CD8-positive, alpha-beta T cell (primary cell): ENCODE measurements at places on chromosomes 6 and 20.
A peak's percentile ranks its signal among the peaks of the same experiment; 100 is the strongest.

DNA sequence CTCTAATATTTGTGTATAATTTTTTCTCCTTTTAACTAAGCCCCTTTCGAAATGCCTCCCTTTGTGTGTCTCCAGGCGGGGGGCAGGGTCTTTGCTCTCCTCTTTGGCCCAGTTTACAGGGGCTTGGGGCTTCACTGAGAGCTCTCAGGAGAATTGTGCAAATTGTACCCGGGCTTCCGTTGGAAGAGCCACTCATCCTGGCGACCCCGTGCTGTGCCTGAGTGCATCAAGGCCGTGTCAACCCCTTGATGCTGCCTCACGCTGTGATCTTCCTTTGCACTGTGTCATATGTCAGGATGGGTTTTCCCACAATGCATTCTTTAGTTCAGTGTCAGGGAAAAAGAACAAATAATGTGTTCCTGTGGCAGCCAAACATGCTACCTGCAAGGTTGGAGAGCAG, 118.0 kb upstream of the POU3F2 start:
- no peak for DNase-seq

GRCh38 chr6:121594053-121594452, 158.6 kb downstream of the GJA1 start:
- no peak for DNase-seq

- peak; percentile 83 for DNase-seq
Observed at GRCh38 chr6:15691250-15691869, 28.5 kb upstream of the DTNBP1 start.

DNA sequence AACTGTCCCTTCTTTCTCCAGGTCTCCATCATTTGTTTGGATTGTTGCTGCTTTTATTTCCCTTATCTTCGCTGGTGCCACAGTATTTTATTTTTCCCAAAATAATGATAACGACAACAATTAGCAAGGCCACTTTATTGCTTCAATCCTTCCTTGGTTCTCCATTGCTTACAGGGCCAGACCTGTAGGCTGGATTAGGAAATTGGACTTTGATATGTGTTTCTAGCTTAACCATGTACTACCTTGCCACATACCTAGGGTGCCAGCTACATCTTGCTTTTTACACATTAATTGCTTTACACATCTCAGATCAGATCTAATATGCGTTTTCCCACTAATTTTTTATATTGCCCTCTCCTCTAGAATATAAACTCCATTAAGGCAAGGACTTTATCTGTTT, 195.4 kb downstream of the HIVEP2 start:
- no peak for DNase-seq

GRCh38 chr6:160510199-160510598, 153.9 kb downstream of the LPA start:
- DNase-seq = no peak

- no peak for DNase-seq
Observed at GRCh38 chr6:98871057-98871456, 36.7 kb downstream of the POU3F2 start.

GRCh38 chr6:123681957-123682462, 45.3 kb upstream of the TRDN start:
- no peak for DNase-seq

DNA sequence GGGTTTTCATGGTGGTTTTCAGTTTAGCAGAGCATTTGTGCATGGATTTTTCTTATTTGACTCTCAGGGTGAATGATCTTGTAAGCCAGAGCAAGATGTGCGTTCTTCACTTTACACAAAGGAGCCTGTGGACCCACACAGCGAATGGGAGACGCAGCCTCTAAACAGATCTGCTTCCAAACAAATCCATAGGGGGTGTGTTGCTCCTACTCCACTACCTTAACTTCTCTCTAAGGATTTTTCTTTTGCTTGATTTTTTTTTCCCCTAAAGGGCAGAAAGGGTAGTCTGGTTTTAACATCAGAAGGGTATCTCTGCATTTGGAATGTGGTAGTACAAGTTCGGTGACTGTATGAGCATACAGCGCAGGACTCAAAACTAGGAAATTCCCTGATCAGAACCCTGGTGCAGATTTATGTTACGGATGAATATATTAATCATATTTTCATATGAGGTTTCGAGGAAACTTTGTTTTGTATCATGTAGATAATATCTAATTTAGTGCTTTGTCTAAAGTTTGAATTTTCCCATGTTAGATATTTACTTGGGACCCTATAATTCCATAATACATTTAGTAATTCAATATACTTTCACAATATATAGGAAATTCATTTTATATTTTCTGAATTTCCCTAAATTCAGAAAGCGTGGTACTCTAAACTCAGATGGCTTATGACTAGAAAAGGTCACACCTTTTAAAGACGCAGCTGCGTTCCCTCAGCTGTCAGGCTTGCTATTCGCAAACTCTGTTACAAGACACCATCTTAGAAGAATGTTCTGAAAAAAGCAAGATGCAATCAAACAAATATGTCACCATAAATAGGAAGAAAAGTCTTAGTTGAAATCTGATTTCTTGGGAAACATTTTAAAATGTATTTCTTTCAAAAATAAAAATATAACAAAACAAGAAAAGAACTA, 196.9 kb downstream of the TMEM242 start:
- no peak for DNase-seq

DNA sequence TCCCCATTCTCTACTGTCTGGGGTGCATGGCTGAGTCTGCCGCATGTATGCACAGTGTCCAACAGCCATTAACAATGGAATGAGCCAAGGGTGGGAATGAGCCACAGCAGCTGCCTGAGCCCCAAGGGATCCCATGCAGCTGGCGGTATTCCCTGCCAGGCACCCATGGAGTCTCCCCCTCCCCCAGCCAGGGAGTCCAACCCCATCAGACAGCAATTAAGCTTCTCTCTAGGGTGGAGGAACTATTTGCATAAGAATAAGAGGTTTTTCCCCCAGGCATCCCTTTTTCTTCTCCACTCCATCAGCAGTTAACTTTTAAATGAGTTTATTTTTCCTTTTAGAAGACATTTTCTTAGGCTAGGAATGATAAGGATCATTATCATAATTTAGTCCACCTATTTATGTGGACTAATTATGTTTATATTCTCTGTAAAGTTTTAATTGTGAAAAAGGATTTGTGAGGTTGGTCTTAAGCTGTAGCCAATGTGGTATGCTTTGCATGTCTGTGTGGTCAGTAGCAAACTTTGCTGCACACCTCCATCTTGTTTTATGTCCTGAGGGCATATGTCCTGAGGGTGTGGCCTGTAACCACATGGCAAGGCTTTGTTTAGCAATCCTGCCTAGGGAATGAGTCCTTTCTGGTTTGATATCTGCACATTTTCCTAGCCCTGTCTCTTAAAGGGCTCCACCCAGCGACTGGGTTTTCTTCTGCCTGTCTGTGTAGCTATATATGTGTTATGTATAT, 158.9 kb upstream of the OLIG3 start:
- DNase-seq = no peak

GRCh38 chr20:6660441-6660840, 107.0 kb upstream of the BMP2 start:
- DNase-seq = no peak
